DMS53 (cell line): ENCODE measurements at places on chromosomes 6 and 20.

DNA sequence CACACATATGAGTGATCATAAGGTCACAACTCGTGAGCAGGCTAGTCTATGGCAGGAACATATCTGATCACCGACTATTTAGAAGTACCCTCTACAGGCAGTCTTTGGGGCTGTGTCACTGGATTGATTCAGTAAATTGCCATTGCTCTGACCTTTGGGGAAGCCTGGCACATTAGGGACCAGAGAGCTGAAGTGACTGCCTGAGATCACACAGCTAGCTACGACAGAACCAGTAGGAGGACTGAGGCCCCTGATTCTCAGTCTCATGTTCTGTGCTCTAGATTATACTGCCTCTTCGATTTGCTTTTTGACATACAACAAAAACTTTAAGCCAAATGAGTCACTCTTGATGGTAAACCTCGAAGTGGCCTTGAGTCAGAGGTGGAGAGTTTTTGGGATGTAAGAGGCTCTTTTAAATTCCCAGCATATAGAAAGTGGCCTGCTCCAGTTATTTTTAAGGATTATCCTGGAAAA, 247.5 kb upstream of the SUPT3H start:
- no peak for DNase-seq

GRCh38 chr20:59007665-59008511, 834 bp upstream of the CTSZ start:
- DNase-seq = no peak

GRCh38 chr6:94673251-94673650, 904.1 kb upstream of the MANEA start:
- peak; percentile 70 for DNase-seq

GRCh38 chr20:59633656-59634251, 29.4 kb downstream of the PHACTR3 start:
- no peak for DNase-seq

DNA sequence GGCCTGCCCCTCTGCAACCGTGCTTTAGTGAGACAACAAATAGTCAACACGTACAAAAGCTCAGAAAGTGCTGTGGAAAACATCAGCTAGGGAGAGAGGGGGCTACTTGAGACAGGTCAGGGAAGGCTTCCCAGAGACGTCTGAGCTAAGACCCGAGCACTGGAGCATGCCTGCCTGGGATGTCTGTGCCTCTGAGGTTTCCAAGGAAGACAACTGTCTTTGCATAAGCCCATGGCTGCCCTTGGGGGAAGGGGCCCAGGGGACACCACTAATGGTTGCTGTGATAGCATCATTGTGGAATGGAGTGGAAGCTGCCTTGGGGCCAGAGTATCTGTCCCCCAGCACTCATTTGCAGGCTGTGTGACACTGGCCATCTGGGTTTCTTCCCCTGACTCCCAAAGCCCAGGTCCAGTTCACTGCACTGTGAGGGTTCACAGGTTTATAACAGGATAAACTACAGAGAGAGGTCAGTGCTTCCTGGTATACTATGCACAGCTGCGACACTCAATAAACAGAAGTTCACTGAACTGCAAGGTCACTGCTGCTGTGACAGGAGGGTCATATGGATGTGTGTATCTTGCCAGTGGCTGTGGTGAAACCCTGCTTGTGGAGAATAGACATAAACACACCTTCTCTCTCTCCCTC, 1.5 kb upstream of the ARFGEF2 start:
- DNase-seq = peak; percentile 42

DNA sequence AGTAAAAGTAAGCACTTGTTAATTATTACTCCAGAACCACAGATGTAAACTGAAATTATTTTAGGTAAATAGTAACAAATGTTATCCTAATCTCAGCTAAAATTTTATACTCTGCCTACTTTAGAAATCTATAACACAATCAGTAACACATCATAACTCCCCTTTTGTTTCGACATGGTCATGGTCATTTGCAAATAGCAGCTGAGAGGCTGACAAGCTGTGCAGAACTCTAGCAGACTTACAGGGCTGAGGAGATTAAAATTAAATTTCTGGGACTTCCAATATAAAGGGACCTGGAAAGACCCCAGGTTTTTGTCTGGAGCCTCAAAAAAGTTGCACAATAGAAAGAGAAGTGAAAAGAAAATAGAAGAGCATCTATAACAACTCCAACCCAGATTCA, 88.8 kb downstream of the PRL start:
- DNase-seq = no peak

DNA sequence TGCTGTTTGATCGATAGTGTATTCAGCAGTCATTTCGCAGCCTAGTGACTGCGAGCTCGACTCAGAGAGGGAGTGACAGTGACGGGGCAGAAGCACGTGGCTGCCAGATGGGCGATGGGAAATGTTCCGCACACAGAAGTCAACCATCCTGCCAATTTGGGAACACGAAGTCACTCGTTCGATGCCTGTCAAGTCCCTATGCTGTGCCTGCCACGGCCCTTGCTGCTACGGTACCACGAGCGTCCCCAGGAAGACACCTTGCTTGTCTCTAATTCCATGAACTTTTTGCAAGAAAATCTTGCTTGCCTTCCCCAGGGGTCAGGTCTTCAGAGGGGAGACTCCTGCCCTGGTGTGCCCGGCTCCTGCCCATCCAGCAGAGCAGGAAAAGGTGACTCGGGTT, 17.0 kb upstream of the STX16 start:
- DNase-seq = no peak

DNA sequence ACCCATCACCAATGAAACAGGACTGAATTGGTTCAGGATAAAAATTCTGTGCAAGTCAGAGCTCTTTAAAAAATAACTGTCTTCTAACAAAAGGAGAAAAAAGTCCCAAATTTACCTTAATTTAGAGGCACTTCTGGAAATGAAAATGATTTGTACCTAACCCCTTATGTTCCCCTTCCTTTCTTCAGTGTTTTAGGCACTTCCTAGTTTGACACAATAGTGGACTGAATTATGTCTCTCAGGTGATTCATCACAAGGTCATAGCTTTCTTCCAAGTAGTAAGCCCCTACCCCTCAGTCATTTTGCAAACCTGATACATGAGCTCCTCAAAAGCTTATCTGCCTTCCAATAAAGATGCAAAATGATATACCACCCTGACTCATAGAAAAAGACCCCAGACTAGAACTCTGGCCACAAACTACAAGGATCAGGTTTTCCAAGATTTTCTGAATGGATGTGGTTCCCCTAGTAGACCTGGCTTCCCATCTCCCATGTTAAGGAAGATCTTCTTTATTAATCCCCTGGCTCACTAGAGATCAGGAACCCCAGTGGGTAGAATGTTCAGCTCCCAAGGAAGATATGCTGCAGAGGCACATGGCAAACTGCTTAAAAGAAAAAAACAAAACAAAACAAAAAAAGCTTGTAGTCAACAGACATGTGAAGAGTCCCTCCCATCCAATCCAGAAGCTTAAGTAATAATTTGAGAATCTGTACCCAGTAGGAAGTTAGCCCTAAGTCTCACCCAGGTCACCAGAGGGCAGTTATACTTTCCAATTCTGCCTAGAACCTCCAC, 3.6 kb downstream of the PPP1R10 start:
- DNase-seq = no peak

GRCh38 chr6:113999284-113999683, 28.3 kb upstream of the HDAC2 start:
- DNase-seq = no peak

- DNase-seq = peak; percentile 82
These were observed 118.7 kb downstream of the HFE start for GRCh38 chr6:26205625-26206574.

- DNase-seq = peak; percentile 14
These were observed 7.1 kb upstream of the ZNF318 start for GRCh38 chr6:43376551-43376981.

- DNase-seq = no peak
These were observed 82.3 kb upstream of the KCNG1 start for GRCh38 chr20:51104960-51105920.

DNA sequence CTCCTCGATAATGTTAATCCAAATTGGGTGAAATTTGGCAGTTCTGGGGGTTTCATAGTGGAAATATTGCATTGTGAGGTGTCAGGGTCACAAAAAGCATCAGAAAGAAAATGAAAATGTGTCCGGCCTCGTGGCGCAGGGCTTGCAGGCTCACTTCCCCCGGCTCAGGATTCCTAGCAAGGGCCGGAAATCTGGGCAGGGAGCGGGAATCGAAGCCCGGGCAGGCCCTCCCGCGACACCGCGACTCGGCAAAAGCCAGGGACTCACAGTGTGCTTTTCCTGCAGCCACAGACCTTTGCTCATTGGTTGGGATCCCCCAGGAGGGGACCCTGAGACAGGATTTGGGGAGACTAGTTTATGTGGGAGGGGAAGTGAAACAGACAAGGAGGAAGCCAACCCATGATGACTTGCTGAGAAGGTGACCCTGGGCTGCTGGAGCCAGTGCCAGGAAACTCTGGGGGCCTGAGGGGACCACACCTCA, 847 bp upstream of the CD93 start:
- no peak for DNase-seq

DNA sequence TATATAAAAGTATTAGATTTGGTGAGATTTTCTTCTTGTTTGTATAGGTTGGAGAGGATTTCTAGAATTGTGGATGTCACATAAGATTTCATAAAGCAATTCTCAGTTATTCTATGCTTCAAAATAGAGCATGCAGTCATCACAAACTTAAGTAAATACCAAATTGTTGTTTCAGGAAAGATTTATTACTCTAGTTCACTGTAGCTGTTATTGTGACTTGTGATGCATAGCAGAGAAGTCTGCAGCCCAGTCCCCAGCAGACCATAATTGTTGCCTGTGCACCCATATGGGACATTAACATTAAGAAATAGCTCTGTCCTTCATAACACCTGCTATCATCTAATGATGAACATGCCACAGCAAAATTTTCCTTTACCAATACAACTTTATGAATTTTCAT, 228.0 kb upstream of the FAM83B start:
- no peak for DNase-seq

- peak; percentile 42 for DNase-seq
These were observed 61.4 kb upstream of the JARID2 start for GRCh38 chr6:15184441-15184861.
